ENCODE measurements at places on chromosomes 4 and X. TPM values are rescaled to one million over a fixed set of nuclear protein-coding genes. Genes with fewer than 3 reads are reported as not detected.

Gene HMX1
- not detected for total RNA-seq

Gene COPS4
- 106 TPM for total RNA-seq

Gene ASMTL
- total RNA-seq = 11.0 TPM

Gene PPP4R3C
- not detected for total RNA-seq

Gene NONO
- total RNA-seq = 355 TPM

Gene ITGB1BP2
- 0.51 TPM for total RNA-seq

Measured in fibroblast of lung (primary cell).